ENCODE measurements at places on chromosomes 6 and 20. TPM values are rescaled to one million over a fixed set of nuclear protein-coding genes. Genes with fewer than 3 reads are reported as not detected.

DNA sequence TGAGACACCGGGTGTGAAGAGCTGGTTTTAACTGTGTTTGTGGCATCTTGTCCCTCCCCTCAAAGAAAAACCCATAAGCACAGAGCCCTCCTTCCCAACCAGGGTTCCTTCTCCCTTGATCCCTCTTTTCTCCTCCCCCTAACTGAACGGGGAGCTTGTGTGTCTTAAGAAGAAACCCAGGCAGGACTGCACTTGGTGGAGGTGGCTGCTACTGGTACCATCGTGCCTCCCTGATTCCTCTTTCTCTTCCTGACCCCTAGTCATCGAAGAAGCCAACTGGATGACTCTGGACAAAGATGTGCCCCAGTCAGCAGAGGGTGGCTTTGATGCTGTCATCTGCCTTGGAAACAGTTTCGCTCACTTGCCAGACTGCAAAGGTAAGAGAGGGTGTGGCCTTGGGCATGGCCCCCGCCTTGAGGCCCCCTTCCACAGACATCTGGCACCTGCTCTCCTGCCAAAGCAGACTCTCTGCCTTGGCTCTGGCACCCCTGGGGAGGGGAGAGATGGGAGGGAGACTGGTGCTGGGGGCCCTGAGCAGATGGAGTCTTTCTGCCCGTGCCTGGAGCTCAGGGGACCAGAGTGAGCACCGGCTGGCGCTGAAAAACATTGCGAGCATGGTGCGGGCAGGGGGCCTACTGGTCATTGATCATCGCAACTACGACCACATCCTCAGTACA, 2.1 kb downstream of the GNMT start:
- DNase-seq = no peak

SLC26A8 gene
- total RNA-seq = not detected

MACROD2 gene
- 1.6 TPM for total RNA-seq

GRCh38 chr20:45818239-45818638, 5.8 kb downstream of the UBE2C start:
- DNase-seq = no peak

MRPS26 gene
- total RNA-seq = 31.6 TPM

GRCh38 chr6:166739117-166739975, 112.3 kb upstream of the RPS6KA2 start:
- peak; percentile 64 for DNase-seq

ZNF165 gene
- 0.86 TPM for total RNA-seq

DNA sequence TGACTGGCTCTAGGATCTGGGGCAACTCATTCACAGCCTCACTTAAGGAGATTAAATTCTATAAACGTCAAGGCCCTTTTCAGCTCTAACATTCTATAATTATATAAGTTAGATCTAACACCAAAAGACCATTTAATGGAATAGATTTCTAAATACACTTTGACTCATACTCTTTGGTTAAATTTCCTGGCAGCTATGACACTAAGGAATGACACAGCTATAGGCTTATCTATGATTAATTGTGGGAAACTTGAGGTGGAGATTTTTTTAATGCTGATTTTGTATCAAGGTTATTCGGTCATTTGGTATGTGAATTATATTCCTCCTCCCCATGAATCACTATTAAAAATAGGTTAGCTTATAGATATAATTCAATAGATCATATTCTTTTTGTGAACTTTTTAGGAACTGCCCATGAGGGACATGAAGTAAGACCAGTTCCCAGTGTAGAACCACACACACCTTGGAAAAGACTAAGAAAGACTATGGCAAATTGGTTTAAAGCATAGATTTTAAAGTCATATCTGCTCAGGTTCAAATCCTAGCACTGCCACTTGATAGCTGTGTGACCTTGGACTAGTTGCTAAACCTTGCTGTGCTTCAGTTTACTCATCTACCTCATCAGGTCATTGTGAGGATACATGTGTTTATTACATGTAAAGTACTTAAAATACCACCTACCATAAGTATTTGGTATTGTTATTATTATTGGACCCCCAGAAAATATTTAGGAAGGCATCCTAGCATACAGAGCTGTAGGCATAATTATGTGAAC, 116.0 kb downstream of the CRYBG1 start:
- peak; percentile 12 for DNase-seq

IBTK gene
- total RNA-seq = 62.5 TPM

NKX2-4 gene
- total RNA-seq = not detected

DNA sequence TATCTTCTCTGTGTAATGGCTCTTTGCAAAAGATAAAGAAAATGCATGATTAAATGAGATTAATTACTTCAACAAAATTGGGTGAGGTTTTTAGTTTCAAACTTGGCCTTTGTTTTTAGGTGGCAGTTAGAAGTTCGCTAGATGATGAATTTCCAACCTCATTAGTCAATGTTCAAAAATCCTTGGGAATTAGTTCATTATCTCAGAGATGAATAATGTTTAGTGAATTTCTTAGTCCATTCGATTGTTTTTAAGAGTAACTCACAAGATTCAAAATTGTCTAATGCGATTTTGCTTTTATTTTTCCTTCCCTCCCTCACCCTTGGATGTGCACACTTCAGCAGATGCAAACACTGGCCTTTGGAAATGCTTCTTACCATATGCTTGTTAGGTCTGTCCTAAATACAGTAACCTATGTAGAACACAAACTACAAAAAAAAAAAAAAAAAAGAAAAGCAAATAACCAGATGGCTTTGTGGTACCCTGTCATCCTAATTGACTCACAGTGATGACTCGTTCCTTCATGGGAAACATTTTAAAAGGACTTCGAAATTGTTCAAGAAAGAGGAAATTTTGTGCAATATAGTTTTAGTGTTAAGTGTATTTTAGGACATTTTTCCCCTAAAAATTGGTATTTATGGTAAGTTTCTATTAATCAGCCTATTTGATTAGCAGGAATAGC, 66.7 kb downstream of the FAM229B start:
- peak; percentile 45 for DNase-seq

GRCh38 chr20:61573415-61574305, 321.6 kb downstream of the CDH4 start:
- DNase-seq = no peak

DNA sequence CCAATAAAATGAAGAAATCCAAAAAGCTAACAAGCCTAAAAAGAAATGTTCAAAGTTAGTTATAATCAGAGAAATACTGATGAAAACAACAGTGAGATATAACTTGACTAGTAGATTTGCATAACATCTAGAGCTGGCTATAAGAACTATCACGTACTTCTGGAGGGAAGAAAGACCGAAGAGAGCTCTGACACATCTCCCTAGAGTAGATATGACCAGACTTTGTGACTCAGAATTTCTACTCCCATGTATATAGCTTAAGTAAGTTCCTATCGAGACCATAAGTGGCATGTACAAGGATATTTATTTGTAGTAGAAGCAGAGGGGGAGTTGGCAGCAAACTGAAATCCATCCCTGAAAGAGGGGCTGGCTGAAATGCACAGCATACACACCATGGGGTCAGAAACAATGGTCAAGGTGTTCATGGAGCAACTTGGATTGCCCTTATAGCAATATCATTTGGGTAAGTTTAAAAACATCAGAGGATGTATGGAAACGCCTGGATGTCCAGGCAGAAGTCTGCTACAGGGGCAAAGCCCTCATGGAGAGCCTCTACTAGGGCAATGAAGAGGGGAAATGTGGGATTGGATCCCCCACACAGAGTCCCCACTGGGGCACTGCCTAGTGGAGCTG, 25.6 kb upstream of the IL17A start:
- DNase-seq = no peak

- no peak for DNase-seq
Measured at GRCh38 chr6:36038120-36038876, 10.7 kb downstream of the MAPK14 start.

DNA sequence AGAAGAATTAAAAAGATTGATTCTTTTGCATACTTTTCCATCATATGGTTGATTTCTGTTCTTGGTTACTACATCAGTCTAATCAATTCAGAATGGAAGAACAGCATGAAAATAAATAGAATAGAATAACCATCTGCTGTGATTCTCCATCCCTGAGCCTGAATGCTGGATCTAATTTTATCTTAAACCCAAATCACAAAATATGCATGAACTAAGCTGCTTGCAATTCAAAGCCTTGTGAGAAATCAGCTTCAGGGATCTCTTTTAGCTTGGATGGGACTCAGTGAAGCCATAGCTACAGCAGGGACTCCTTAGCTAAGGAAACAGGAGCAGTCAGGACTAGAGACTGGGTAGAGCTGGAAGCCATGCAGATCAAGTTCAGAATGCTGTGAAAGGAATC, 74.1 kb downstream of the TPBG start:
- DNase-seq = no peak

DNA sequence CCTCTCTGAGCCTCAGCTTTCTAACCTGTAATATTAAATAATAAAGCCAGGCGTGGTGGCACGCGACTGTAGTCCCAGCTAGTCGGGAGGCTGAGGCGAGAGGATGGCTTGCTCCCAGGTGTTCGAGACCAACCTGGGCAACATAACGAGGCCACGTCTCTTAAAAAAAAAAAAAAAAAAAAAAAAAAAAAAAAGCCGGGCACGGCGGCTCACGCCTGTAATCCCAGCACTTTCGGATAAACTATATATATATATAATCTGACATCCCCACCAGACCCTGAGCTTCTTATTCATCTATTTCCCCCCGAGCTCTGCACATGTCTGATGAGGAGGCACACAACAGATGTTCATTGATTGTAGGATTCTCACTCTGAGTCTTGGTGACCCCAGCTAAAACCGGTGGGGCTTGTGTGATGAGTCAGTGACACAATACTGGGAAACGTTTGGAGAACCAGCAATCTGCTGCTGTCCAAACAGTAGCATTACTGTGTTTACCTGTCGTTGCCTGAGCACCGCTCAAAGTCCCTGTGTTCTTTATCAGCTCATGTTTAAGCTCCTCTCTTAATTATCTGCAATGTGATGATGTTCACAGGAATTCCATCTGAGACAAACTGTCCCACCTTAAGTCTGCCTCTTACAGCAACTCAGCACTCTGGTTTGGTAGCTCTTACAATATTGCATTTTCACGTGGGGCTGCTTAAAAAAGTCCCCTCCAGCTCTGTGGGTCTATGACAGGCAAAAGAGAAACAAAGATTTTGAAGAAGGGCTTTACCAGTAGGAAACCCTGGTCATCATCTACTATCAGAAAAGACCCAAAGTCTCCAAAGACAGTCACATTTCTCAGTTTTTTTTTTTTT, 1.0 kb upstream of the SPATA2 start:
- DNase-seq = peak; percentile 55

DNA sequence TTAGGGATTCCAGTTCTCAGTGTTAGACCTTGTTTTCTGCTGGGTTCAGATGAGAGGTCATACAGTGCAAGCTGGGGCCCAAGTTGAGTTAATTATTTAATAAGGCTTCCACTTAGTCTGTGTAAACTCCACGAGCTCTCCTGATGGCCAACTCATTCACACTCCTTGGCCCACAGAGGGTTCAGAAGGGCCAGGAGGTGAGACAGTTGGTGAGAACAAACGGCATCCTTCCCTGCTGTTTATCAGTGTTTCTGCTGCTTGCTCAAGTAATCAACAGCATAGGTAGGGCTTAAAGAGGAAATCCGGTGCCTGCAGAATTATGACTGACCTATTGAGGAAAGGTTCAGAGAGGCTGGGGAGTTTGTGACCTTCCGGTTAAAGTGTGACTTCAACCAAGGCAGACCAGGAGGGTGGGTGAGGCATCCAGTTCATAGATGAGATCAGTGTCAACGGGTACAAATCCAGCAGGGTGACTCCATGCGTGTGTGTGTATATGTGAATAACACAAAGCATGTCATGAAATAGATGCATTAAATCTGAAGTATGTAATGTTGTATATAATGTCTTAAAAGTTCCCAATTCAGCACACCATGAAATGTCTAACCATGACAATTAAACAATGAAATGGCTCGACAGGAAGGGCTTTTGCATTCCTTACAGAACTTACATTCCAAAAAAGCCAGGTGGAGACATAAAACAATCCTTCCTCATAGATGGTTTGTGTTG, 37.4 kb upstream of the BCAS1 start:
- DNase-seq = no peak

SPATA2 gene
- total RNA-seq = 3.9 TPM

DNA sequence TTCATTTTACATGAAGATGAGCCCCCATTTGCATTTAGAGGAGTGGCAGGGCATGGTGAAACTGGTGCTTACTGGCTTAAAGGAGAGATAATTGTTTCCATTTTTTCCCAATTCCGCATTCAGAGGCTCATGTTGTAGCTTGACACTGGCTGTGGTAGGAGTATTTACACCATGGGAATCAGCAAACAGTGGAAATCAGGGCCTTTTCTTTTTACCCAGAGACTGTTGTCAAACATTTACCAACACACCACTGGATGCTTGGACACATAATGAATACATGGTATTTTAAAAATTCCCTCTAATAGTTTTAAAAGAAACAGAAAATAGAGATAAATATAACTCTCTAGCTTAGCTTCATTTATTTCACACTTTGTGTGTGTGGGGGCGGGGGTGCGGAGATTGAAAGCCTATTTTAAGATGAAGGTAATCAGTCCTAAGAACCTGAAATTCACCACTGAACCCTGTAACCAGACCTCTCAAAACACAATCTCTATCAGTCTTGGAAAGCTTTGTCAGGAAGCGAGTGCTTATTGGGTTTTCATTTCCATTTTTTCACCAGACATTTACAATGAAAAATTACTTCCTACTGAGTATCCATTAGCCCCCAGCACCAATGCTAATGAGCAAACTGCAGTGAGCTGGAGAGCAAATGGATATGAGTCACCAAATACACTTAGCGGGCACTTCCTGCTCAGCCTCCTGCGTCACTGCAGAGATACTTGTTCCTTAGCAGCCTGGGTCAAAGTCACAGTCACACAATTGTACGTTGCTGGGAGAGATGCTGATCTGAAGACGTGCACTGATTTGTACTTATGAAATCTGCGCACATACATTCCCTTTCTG, 532.0 kb downstream of the BCKDHB start:
- DNase-seq = peak; percentile 94

DNA sequence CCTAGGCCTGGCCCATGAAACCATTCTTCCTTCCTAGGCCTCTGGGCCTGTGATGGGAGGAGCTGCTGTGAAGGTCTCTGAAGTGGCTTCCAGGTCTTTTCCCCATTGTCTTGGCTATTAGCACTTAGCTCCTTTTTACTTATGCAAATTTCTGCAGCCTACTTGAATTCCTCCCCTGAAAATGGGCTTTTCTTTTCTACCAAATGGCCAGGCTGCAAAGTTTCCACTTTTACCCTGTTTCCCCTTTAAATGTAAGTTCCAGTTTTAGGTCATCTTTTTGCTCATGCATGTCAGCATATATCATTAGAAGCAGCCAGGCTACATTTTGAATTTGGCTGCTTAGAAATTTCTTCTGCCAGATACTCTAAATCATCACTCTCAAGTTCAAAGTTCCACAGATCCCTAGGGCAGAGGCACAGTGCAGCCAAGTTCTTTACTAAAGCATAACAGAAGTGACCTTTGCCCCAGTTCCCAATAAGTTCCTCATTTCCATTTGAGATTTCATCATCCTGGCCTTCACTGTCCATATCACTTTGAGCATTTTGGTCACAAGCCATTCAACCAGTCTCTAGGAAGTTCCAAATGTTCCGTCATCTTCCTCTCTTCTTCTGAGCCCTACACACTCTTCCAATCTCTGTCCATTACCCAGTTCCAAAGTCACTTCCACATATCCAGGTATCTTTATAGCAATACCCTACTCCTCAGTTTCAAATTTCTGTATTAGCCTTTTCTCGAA, 71.9 kb downstream of the TBC1D7 start:
- peak; percentile 14 for DNase-seq

All from fibroblast of villous mesenchyme (primary cell).